ENCODE measurements at places on chromosomes 7 and 10.

- DNase-seq = no peak
Measured at GRCh38 chr7:112540839-112541577, 60.2 kb downstream of the LSMEM1 start.

GRCh38 chr7:123022576-123022975 is 27.1 kb upstream of the TAS2R16 start:
- DNase-seq = peak; percentile 24

DNA sequence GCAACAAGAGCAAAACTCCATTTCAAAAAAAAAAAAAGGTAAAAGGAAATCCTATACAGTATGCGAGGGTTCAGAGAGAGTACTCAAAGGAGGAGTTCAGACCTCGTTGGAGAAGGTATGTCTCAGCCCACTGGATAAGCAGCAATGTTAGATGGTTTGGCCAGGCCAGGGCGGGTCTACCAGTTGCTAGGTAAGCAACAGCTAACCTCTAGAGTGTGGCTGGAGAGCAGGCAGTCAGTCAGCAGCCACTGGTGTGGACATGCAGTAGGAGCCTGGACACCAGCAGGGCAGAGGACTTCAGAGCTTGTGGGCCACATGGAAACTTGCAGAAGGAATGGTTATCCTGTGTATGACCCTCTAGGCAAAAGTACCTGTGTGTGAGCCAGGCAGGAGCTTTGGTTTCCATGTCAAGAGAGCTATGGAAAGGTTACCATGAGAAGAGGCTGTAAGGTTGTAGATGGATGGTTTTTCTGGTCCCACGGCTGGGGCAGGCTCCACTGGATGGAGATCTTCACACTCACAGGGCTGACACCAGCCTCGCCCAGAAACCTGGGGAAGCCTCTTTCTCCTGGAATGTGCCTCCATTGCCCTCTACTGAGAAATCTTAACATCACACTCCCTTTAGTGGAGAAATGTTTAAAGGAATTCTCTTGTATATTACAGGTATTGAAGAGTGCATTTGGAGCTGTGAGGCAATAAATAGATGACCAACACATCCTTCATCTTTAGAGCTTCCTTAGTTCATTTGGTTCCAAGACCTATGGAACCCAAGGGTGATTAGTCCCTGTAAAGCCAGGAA is 63.6 kb downstream of the CCDC186 start:
- DNase-seq = peak; percentile 12

DNA sequence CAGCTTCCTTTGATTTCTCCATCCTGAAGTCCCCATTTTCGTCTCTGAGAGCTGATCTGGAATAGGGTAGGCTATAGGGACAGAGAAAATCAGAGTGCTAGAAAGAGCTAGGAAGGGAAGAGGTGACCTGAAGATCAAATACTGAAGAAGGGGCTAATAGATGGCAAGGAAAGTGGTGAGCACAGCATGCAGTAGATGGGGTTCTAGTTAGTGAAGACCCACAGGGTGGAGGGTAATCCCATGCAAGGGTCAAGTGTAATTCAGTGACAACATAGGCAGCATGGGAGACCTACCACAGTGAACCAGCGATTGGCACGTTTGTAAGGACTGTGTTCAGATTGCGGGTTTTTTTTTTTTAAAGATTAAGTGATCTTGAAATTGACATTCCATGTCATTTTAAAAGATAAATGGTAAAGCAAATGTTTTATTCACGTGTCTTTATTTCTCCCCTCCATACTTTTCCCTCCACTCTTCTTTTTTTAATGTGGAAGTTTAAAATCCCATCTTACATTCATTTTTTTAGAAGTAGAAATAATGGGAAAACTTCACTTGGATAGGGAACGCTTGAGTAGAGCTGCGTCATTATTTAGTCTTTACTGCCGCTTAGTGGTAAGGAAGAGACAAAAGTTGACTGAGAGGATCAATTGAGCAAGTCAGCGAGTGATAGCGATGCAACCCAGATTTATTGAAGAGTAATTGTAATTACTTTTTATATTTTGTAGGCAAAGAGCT is 21.0 kb upstream of the ABI1 start:
- DNase-seq = peak; percentile 72

DNA sequence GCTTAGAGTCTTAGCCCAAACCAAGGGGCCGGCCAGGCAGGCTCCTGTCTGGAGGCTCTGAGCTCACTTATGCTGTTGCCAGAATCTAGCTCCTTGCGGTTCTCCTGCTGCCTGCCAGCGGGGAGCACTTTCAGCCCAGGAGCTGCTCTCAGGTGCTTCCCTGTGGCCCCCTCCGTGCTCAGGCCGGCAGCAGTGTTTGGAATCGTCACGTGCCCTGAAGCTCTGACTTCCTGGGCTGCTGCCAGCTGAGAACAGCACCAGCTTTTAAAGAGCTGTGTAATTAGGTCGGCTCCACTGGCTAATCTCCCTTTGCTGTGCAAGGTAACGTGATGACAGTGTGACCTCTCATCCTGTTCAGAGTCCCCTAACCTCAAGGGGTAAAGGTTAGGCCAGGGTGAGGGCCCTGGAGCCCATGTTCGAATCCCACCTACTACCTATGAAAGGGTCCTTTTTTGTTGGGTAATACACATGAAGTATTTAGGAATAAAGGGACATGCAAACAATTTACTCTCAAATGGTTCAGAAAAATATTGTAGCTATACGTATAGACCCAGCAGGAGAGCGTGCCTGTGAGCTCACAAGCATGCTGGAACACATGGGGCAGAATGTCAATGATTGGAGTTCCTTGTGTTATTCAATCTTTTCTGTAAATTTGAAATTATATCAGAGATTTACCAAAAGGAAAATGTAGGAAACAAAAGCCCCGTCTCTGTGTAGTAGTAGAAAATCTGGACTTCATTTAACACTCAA is 16.6 kb downstream of the ZNF862 start:
- peak; percentile 80 for DNase-seq

- DNase-seq = peak; percentile 55
Measured at GRCh38 chr7:95190515-95190914, 133.8 kb downstream of the PON1 start.

DNA sequence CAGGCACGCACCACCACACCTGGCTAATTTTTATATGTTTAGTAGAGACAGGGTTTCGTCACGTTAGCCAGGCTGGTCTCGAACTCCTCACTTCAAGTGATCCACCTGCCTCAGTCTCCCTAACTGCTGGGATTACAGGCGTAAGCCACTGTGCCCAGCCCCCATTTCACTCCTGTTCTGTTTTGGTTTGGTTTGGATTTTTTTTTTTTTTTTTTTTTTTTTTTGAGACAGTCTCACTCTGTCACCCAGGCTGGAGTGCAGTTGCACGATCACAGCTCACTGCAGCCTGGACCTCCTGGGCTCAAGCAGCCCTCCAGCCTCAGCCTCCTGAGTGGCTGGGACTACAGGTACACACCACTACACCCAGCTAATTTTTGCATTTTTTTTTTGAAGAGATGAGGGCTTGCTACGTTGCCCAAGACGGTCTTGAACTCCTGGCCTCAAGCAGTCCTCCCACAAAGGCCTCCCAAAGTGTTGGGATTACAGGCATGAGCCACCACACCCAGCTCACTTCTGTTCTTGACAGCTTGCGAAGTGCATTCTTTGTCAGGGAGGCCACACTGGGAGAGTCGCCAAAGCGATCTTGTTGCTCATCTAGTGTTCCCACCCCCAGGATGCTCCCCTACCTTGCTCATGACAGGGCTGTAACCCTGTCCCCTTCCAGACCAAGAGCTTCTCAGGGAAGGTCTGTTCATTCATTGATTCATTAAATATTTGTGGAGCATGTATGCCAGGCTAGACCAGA is 229.1 kb downstream of the CUX1 start:
- DNase-seq = peak; percentile 19

DNA sequence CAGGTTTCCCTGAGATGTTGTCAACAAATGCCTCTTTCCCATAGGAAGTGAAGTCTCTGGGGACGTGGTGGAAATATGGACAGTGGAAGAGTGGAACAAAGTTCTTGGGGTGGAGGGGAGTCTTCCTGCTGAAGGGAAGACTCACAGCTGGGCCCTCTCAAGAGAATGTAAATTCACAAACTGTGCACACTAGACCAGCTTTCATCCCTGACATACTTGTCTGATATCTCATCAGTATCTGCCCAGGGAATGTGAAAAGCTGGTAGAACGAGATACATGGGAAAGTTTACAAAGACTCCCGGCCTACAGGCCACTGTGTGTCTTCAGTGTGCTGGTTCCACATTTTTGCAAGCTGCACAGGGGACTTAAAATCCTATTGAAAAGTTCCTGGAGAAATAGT is 16.7 kb upstream of the CCDC3 start:
- DNase-seq = no peak

- DNase-seq = peak; percentile 69
Measured at GRCh38 chr7:98240961-98241673, 10.9 kb downstream of the TECPR1 start.

DNA sequence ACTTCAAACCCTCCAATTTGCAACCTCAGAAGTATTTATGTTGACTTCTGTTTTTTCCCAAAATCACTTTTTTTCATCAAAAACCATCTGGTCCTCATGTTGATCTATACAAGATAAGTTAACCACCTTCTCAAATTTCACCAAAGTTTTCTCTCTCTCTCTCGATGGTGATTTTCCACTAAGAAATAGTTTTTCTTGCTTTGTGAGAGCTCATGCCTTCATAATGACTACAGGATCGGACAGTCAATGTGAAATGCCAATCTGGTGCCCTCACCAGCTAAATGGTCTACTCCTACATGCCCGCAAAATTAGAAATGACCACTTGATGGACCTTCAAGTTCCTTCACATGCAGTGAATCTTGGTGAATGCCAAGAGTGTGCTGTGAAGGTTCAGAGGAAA is 40.4 kb downstream of the CNNM1 start:
- peak; percentile 60 for DNase-seq

- DNase-seq = no peak
Measured at GRCh38 chr7:127886248-127886647, 145.0 kb downstream of the LRRC4 start.

DNA sequence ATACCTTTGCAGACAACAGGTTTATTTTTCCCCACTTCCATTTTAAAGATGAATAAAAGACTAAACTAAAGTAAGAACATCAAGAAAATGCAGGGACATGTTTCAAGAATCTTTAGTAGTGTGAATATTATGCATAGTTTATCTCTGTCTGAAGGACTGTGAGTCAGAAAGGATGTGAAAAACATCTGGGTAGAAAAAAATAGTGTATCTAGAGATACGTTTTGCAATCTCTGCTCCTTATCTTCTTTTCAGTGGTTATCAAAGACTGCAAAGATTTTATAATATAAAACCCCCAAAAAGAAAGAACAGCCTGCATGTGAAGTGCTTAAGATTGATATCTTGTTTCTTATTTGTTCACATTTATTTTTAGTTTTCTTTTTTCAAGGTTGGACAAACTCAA is 101.9 kb upstream of the ARHGAP21 start:
- DNase-seq = no peak

GRCh38 chr10:96025566-96025965 is 17.8 kb upstream of the CCNJ start:
- DNase-seq = no peak

GRCh38 chr10:132520177-132520811 is 17.3 kb upstream of the INPP5A start:
- DNase-seq = peak; percentile 65
